Activated CD4-positive, alpha-beta T cell treated with anti-CD3 and anti-CD28 coated beads for 24 hours (primary cell): ENCODE measurements at places on chromosomes 12 and 14.

- DNase-seq = no peak
Measured at GRCh38 chr12:53514628-53515290, 7.5 kb upstream of the NPFF start.

DNA sequence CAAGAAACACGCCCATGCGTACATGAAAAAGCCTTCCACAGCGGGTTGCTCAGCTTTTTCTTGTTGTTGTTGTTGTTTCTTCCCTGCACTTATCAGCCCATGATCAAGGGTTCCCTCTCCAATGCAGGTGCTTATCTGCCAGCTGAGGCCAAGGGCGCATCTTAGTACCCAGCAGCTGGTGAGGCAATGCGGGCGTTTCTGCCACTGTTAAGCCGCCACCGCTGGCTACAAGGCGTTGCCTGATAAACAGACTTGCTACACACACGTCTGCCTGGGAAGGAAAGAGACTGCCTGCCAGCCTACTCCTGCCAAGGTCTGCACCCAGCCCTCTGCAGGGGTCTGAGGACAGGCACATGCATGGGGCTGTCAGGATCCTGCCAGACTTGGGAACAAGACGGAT lies 345.9 kb downstream of the BCL11B start:
- peak; percentile 9 for DNase-seq

DNA sequence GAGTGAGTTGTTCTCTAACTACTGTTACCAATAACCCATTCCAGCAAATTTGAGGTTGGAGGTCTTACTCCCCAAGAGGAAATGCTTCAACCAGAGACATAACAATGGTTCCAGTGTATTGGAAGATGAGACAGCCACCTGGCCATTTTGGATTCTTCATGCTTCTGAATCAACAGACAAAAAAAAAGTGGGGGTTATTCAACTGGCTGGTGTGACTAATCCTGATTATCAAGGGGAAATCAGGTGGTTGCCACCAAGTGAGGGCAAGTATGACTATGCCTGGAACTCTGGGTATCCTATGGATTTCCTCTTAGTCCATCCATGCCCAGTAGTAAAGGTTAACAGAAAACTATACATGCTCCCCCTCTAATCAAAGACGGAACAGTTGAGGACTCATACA lies 29.9 kb upstream of the ZNF641 start:
- DNase-seq = no peak

- DNase-seq = no peak
Measured at GRCh38 chr14:96139169-96139568, 65.5 kb upstream of the BDKRB2 start.

DNA sequence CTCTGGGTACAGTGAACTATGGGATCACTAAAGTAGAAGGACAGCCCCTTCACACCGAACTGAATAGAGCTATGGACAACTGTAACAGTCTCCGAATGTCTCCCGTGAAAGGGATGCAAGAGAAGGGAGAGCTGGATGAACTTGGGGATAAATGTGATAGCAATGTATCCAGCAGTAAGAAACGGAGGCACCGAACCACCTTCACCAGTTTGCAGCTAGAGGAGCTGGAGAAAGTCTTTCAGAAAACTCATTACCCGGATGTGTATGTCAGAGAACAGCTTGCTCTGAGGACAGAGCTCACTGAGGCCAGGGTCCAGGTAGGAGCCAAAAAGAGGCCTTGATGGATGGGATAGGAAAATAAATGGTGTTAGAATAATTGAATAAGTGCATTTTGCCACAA lies 3.5 kb downstream of the ALX1 start:
- no peak for DNase-seq

DNA sequence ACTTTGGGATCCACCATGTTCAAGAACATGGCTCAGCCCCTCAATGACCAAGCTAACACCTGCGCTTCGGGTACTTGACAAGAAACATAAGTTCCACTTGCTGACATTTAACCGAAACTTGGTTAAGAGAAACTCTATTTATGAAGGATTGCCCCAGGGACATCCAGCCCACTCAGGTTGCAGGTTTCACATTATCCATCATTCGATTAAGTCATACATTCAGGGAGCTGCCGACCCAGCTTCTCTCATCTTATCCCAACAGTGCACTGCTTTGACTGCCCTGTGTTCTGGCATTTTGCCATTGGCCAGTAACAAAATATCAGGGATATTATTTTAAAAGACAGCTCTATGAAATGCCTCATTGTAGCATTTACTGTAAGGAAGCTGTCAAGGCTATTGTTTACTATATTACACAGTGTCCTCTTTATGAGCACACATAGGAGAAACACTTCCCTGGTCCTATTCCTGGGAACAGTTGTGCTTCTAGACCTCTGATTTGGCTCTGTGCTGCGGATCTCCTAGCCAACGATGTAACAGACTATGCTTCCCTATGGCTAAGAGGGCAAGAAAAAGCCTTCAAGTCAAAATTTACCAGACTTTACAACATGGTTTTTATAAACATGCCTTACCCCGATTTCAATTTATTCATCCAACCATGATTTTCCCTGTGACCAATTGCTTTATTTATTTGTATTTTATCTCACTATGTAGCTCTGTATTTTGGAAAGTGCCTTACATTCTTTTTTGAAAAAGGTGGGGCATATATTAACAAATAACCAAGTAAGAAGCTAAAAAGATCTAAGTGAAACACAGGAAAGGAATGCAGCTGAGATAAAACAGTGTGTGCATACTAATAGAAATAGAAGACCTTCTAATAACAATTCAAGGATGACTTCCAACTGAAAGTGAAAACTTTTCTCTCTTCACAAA lies 109.3 kb downstream of the ITPR2 start:
- DNase-seq = no peak

GRCh38 chr14:58776516-58776915 lies 138.8 kb downstream of the DACT1 start:
- DNase-seq = no peak

DNA sequence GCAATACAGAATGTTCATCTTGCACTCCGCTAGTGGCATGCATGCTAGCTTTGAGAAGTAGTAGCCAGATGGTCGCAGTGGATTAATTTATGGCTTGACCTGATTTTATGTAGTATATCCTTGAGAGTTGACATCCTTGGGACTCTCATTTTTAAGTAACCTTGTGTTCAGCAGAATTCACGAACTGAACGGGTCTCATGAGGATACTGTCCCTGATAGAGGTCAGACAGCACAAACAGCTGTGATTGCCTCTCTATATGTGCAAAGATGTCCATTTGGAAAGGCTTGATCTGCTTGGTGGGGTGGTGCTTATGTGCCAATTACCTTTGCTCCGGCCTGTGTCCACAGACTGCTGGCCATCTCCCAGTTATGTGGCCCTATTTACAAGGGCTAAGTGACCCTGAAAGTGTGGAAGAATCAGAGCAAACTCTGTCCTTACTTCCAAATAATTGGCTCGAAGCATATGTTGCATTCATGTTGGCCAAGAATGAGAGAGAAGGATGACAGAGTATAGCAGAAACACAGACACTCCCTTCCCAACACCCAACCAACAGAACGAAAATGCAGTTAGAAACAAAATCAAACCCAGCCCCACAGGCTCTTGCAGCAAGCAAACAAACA lies 167.1 kb downstream of the CRADD start:
- no peak for DNase-seq

DNA sequence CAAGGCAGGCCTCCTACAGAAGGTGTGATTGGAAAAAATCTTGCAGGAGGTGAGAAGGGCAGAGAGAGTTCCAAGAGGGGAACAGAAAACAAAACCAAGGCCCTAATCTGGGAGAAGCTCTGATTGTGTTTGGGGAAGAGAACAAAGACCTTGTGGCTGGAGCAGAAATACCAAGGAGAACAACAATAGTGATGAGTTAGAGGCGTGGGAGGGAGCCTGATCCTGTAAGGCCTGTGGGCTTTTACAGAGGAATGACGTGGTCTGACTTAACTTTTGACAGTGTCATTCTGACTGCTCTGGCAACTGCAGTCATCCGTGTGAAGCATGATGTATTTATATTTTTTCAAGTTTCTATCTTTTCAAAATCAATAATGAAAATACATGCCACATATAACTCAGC lies 200.6 kb downstream of the ANO4 start:
- no peak for DNase-seq

DNA sequence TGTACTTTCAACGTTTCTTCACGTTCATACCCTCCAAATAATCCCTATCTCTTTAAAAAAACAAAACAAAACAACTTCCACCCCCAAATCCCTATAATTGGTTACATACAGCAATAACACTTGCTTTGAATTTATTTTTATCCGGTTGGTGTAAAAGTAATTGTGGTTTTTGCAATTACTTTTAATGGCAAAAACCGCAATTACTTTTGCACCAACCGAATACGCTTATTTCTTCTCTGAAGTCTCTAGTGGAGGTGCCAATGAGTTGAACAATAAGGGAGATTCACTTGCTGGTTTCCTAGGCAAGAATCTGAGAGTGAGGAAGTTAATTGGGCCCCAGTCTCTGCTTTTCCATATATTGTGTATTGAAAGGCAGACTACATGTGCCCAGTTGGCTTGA lies 133.3 kb downstream of the DACT1 start:
- no peak for DNase-seq

- no peak for DNase-seq
Measured at GRCh38 chr14:104747876-104748275, 5.1 kb upstream of the SIVA1 start.

DNA sequence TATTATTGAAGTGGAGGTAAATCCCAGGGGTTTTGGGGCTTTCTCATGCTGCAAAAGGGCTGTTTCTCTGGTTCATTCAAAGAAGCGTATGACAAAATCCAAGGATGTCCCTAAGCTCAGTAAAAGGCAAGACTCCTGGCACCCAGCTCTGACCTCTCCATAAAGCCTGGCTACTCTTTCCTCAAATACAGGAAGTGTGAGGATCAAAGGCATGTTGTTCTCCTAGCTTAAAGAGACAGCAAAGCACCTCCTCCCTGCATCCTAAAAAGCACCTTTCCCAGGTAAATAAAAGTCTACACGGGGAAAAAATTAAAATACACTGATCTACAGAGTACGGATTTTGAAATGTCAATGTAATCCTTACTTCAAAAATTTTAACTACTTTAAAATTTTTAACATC lies 118.6 kb downstream of the LMNTD1 start:
- DNase-seq = no peak

- no peak for DNase-seq
Measured at GRCh38 chr12:98317939-98318899, 197.2 kb upstream of the TMPO start.

DNA sequence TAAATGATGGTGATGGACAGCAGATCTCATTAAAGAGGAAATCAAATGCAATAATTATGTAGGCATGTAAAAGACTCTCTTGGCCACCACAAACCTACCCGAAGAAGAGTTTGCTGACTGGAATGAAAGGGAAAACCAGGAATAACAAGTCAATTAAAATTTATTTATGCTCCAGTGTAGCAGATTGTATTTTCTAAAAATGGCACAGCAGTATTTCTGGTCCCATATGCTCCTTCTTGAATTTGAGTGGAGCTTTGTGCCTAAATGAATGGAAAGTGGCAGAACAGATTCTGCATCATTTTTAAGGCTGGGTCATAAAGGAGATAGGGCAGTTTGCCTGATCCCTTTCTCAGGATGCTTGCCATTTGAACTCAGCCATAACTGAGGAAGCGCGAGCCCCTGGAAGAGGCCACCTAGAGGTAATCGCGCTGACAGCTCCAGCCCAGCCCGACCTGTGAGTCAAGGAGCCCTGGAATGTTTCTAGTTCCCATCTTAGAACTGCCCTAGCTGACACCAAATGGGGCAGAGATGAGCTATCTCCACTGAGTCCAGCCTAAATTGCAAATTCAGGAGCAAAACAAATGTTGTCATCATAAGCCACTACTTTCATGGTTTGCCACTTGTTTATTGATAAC lies 229.2 kb upstream of the TMTC1 start:
- DNase-seq = no peak

- no peak for DNase-seq
Measured at GRCh38 chr14:30034152-30034551, 106.5 kb upstream of the PRKD1 start.

DNA sequence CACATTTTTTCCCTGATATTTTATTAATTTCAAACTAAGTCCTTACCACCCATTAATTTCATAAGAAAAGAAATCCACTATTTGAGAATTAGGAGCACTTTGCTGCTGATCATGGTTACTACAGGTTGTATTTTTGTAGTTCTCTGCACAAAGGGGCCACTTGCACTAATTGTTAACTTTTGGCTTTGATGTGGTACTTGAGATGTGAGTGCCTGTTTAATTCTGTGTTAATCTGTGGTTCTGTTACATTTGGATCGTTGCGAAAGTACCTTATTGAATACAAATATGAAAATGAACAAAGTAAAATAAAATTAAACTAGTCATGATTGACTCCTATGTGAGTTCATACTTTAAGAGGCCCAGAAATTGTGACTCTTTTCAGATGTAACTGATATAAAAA lies 374.9 kb upstream of the RGS6 start:
- no peak for DNase-seq

- DNase-seq = no peak
Measured at GRCh38 chr12:75196865-75197264, 12.8 kb downstream of the KCNC2 start.

DNA sequence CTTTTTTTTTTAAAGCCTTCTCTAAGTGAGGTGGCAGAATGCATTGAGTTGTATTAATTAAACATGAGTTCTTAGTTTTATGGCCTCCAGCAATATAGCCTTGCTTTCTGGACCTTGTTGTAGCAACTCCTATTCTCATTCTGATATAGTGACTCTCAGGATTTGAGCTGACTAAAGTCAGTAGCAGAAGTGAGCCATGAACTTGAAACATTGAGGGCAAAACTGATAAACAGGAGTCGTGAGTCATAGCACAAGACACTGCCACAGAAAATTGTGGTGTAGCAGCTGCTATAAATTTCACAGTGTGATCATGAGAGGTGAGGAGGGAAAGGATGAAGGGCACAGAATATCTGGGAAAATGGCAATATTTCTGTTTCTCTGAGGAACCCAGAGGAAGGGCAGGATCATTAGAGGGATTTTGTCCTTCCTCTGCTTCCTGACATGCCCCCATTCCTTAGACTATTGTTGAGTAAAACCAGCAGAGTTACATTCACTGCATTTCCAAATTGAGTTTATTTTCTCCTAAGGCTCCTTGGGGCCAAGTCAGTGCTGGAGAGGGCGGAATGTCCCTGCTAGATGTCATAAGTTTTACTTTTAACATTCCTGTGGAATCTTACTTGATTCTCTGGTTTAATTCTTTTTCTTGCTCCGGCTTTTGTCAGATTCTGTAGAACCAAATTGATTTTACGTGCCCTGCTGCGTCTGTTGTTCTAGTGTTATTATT lies 7.5 kb downstream of the KLRG1 start:
- no peak for DNase-seq

- no peak for DNase-seq
Measured at GRCh38 chr12:18556161-18556560, 181.7 kb downstream of the PLCZ1 start.
